ENCODE measurements at places on chromosomes 16 and 17. TPM values are rescaled to one million over a fixed set of nuclear protein-coding genes. Genes with fewer than 3 reads are reported as not detected.

GRCh38 chr16:49455991-49456745 is 82.6 kb downstream of the C16orf78 start:
- DNase-seq, result no peak

Gene ETV4
- total RNA-seq, result 0.37 TPM

- DNase-seq, result no peak
These were observed 22.9 kb downstream of the BANP start for GRCh38 chr16:87974178-87974577.

Gene MRPL10
- 53.5 TPM for total RNA-seq

- DNase-seq, result no peak
These were observed 298.3 kb upstream of the ERCC4 start for GRCh38 chr16:13621639-13622038.

Data from left ventricle myocardium superior (tissue), 1 donor.